ENCODE measurements at places on chromosomes 1 and 21.

DNA sequence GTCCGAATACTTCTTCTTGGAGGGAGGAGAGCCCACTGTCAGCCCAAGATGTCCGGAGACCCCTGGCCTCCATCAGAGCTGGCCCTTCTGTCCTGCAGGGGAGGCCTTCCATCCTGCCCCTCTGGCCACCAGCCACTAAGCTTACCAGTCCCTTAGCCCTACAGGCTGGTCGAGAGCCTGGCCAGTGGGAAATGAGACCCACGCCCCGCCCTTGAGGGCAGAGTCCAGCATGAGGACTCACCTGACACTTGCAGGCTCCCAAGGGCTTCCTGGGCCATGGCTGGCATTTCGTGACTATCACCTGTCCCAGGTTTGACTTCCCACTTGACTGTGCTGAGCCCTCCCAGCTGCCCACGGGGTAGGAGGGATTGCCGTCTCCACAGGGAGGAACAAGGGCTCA, 361.8 kb upstream of the VAMP3 start:
- no peak for DNase-seq

GRCh38 chr1:2879591-2879990, 78.1 kb upstream of the TTC34 start:
- DNase-seq, result no peak

DNA sequence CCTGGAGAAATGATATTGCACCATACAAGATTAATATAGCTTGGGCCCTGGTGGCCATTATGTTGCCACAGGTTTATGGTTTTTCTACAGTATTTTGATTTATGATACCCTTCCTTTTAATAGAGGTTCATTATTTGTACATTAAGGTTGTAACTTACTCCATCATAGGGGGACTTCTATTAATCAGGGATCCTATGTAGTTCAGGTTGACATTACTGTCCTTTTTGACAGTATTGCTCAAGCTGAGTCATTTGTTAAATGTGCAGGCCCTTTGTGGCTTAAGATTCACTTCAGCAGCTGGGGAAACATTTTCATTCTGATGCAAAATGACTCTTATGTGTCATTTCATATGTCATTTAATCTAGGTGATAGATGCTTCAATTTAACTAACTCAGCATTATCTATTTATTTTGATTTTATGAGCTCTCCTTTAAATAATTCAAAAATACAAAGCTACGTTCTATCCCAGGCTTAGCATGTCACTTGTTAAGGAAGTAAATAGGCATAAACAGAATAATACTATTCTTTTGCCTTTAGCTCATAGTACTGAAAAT, 686.9 kb upstream of the NCAM2 start:
- DNase-seq, result no peak

- DNase-seq, result no peak
Measured at GRCh38 chr1:112697781-112698201, 9.1 kb downstream of the RHOC start.

DNA sequence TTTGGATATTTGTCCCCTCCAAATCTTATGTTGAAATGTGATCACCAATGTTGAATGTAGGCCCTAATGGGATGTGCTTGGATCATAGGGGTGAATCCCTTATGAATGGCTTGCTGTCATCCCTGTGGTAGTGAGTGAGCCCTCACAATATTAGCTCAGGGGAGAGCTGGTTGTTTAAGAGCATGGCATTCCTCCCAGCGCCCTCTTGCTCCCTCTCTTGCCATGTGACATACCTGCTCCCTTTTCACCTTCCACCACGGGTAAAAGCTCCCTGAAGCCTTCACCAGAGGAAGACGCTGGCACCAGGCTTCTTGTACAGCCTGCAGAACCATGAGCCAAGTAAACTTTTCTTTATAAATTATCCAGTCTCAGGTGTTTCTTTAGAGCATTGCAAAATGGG, 305.6 kb downstream of the KCTD3 start:
- DNase-seq, result no peak

- DNase-seq, result no peak
Measured at GRCh38 chr1:66147226-66147835, 354.6 kb downstream of the PDE4B start.

GRCh38 chr1:211133393-211133835, 534 bp downstream of the KCNH1 start:
- DNase-seq, result peak; percentile 56

DNA sequence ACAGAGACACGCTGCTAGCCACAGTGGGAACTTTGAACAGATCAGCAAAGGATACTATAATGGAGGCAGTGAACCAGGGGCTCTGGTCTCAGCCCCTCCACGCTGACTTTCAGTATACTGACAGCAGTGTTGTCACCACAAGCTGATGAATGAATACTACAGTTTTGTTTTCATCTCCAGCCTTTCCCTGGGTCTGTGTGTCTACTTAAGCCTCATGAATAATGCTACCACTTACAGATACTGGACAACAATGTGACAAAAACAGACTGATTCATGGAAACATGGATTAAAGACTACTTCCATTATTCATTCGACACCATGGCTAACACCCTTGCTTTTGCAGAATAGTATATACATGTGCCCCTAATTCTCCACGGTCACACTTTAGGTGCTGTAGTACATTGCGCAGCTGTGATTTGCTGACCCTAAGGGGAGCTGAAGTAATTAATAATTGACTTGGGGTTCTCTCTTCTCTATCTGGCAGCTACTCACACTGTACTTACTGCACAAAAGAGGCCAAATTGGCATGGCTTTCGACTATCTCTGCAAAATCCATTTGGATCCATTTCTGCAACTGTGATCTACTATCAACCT, 203.2 kb upstream of the LYPLAL1 start:
- no peak for DNase-seq

DNA sequence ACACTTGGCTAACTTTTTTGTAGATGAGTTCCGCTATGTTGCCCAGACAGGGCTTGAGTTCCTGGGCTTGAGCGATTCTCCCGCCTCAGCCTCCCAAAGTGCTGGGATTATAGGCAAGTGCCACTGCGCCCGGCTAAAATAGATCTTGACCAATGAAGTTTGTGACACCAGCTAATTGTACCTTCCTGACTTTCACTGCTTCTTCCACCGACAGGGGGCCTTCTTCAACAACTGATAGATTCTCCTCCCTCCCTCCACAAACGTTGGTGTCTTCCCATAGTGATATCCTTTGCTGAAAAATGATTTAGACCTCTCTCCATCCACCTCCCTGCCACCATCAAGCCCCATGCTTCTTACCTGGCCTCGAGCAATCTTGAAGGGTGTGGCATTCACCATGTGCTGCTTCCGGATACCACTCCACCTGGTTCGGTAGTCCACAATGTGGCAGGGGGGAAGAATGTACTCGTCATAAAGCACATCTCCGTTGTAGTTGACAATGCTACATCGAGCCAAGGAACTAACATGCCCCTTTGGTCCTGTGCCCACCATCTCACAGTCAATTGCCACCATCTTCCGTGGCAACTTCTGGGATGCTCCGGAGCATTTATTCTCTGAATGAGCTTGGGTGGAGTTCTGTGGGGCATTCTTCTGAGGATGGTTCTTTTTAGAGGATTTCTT, 1.6 kb upstream of the METTL25B start:
- peak; percentile 69 for DNase-seq

- DNase-seq, result no peak
Measured at GRCh38 chr1:224259986-224260385, 70.0 kb downstream of the NVL start.

DNA sequence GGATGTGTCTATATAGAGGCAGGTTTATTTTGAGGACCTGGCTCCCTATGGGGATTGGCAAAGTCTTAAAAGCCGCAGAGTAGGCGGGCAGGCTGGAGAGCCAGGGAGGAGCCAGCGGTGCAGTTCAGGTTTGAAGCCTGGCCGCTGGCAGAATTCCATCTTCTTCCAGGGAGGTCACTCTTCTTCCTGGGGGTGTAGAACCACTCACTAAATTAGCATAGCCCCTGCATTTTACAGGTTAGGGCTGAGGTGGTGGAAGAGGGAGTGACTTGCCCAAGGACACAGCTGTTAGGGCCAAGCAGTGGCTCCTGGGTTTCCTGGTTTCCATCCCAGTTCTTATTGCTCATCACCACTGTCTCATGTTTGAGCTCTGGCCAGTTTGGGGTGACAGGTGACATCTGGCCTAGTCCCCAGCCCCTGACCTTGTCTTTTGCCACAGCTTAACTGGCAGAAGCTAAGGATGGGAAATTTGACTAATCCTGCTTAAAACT, 1.4 kb downstream of the PINK1 start:
- peak; percentile 56 for DNase-seq

- peak; percentile 59 for DNase-seq
Measured at GRCh38 chr21:39314143-39315027, 953 bp upstream of the BRWD1 start.

DNA sequence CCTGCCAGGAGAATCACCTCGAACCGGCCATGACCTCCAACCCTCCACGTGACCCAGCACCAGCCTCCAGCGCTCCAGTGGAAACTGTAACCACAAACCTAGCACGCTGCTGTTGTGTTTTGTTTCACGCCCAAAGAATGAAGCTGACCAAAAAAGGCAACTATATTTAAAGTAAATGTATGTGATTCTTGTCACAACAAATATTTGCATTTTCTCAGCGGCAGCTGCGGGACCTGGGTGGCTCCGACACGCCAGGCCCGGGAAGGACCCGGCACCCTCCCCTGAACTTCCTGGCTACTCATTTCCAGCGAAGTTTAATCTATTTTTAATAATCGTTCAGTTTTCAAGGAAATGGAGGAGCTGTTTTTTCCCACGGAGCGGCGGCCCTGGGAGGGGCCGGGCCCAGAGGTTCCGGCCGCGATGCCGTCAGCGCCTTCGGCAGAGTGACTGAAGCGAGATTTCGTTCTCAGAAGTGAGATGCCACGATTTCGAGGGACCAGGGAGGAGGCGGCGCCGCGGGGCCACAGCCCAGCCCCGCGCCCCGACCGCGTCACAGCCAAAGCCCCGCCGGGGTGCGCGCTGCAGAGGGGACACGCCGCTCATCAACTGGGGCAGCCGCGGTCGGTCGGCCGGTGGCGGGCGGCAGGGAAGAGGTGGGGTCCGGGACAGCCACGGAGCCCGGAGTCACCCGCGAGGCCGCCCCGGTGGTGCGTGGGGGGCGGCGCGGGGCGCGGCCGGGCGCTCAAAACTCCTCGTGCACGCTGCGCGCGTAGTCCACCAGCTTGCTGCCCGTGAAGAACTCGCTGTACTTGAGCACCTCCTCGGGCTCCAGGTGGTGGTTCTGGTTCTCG, 3.0 kb upstream of the TNFRSF4 start:
- DNase-seq, result no peak

- peak; percentile 58 for DNase-seq
Measured at GRCh38 chr1:151716771-151717631, at the start of gene CELF3. Gene CELF3 (minus strand): TSS chr1:151716803. CDS start chr1:151716020, 783 bp downstream.

DNA sequence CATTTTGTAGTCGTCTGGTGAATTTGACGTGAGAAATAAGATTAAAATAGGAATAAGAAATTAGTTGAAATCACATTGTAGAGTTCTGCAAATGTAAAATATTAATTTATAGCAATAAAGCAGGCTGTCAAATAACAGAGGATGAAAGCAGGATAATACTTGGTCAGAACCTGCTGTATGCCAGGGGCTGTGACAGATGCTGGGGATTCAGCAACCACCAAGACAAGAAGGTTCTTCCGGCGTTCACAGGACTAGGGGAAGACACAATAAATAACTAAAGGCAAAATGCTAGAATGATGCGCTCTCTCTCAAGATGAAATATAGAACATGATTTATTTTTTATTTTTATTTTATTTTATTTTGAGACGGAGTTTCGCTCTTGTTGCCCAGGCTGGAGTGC, 6.8 kb upstream of the PARK7 start:
- no peak for DNase-seq

DNA sequence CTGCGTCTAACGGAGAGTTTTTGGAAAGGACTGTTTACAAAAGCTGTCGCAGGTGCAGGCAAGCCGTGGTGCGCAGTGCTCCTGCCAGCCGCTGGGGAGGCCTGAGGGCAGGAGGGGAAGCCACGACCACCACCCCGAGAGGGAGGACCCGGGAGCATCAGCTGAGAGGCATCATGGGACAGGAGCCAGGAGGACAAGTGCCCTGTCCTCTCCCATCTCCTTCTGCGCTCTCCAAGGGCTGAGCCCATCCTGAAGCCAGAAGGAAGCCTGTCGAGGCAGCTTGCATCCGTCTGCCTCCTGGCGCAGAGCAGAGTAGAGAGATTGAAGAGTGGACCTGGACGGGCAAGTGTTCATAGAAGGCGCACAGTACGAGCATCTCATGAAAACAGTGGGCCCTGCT, 310.9 kb downstream of the KIF26B start:
- no peak for DNase-seq

GRCh38 chr1:85555867-85556573, 24.5 kb upstream of the CCN1 start:
- DNase-seq, result peak; percentile 76

GRCh38 chr1:160608514-160608913, 29.2 kb upstream of the CD84 start:
- no peak for DNase-seq

DNA sequence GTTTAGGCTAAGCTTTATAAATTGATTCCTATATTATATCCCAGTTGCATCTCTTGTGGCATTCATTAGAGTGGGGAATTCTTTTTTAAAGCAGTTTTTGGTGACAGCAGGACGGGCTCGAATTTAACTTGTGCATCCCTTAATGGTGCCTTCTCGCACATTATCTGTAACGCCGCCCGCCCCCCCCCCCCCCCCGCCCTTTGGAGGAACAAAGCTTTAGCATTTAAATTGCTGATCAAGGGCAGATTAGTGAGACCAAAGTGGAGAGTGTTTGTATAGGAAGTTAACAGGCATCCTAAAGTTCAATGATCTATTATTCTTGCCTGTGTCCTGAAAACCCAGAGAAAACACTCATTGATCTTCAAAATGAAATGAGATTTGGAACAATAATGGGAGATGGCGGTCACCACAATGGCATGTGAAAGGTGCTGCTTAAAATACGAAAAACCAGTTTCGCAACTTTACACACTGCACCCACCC, 2.2 kb downstream of the LMO4 start:
- DNase-seq, result peak; percentile 2

- DNase-seq, result no peak
Measured at GRCh38 chr1:115089420-115090185, at the start of gene TSPAN2. Gene TSPAN2 (minus strand): TSS chr1:115089503. CDS start chr1:115089432, 71 bp downstream.

- DNase-seq, result no peak
Measured at GRCh38 chr1:155128755-155129473, 1.2 kb downstream of the EFNA1 start.

DNA sequence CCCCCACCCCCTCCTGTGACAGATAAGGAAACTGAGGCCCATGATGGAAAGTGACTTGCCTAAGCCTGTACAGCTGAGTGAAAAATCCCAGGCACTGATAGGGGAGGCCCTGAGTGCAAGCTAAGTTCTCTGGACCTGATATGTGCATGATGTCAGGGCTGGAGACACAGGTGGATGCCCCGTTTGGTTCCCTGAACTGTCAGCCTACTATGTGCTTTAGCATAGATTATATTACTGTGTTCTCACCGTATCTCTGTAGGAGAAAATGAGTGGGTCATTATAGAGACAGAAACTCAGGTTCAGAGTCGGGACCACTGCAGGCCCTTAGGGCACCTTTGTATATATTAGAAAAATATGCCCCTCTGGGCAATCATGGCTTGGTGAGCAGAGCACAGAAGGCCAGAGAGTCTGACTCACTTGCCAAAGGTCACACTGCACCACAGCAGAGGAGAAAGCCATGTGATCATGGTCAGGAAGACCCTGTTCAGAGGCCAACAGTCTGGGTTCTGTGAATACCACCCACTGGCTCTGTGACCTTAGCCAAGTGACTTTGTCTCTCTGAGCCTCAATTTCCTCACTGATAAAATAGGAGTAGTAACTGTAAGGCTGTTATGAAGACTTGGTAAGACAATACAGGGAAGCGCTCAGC, 145.8 kb upstream of the WNT4 start:
- no peak for DNase-seq

All from LHCN-M2 (cell line).